Astrocyte of the cerebellum (primary cell): ENCODE measurements at places on chromosomes 3 and 15.

GRCh38 chr15:78641749-78642275 lies 802 bp upstream of the CHRNB4 start:
- no peak for DNase-seq

- DNase-seq = no peak
Observed at GRCh38 chr3:174159604-174160003, 699.5 kb upstream of the NAALADL2 start.

GRCh38 chr3:5767304-5767703 lies 579.8 kb downstream of the EDEM1 start:
- DNase-seq = no peak

DNA sequence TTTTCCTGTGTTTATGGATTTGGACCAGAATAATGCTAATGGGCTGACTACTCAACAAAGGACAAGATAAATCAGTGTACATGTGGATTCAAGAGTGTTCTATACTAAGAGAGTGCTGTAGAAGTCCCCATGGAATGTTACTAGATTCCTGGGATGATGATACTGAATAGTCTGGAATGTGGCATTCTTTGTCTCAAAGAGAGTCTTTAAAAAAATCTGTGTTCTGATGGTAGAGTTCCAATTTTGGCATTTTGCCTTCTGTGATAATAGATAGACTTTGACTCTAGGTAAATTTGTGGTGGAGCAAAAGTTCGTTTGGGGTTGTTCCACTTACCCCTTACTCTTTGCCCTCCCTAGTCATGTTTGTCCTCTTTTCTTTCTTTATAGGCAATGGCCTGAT lies 43.7 kb downstream of the NMD3 start:
- no peak for DNase-seq

DNA sequence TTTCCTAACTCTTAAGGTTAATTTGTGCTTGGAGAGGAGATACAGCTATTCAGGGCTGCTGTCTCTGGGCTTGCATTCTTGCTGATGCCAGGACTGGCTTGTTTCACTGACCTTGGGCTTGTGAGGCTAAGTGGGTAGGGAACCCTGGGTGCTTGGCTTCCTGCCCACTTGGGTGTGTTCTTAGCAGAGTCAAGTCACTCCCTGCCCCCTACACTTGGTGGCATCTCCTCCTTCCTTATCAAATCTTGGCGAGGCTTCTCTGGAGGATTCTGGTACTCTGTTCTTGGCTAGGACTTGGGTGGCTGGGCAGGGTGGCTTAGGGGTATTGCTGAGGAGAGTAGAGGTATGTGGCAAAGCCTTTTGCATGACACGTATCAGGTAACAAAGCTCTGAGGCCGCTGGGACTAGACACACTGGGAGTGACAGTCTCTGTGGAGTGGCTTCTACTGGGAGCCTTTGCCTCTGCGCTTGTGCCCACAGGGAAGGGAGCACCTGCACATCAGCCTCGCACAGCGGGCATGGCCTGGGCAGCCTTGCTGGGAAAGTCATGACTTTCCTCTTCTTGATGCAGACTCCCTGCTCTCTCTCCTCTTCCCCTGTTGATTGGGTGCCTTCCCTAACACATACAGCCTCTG lies 41.8 kb downstream of the CHCHD6 start:
- DNase-seq = no peak

GRCh38 chr15:28994142-28994830 lies 108.5 kb downstream of the APBA2 start:
- no peak for DNase-seq

DNA sequence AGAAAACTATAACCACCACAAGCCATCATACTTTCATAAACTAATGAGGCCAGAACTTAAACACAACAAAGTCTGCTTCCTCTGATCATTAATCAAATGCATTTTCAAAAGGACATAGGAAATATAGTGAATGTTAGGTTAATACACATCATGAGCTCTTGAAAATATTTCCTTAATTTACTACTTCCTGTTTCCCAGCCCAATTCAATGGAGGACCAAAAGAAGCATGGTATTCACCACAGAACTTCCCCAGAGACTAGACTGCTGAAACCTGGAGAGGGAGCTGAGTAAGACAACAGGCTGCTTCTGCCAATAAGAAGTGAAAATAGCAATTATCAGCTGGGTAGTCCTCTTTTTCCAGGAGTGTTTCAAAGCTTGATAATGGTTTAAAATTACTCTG lies 250.3 kb downstream of the ULK4 start:
- DNase-seq = no peak
